Calu3 (cell line): ENCODE measurements at places on chromosomes 16 and 17. TPM values are rescaled to one million over a fixed set of nuclear protein-coding genes. Genes with fewer than 3 reads are reported as not detected.

GRCh38 chr16:71848622-71849021 lies 2.8 kb downstream of the ATXN1L start:
- H3K27ac ChIP-seq, result no peak overlapping the region
- no peak for DNase-seq
- H3K36me3 ChIP-seq, result peaks cover 66% of the 10 kb centered on the region
- peaks cover 27% of the 10 kb centered on the region for H3K4me1 ChIP-seq

GRCh38 chr17:75844530-75845057 lies 390 bp upstream of the UNC13D start:
- H3K27me3 ChIP-seq, result no peaks in the 10 kb centered on the region
- DNase-seq, result peak; percentile 96
- H3K4me1 ChIP-seq, result peaks cover 18% of the 10 kb centered on the region
- H3K4me3 ChIP-seq, result peak overlapping the region; percentile 68
- H3K27ac ChIP-seq, result peak overlapping the region; percentile 94

GRCh38 chr17:35617505-35617904 lies 30.4 kb downstream of the AP2B1 start:
- H3K36me3 ChIP-seq, result peaks cover 6% of the 10 kb centered on the region
- DNase-seq, result no peak
- H3K27ac ChIP-seq, result no peak overlapping the region
- no peaks in the 10 kb centered on the region for H3K4me1 ChIP-seq

The IRF8 gene
- 5.0 and 10.5 TPM in 2 replicates for total RNA-seq

GRCh38 chr16:56258508-56259424 lies 67.5 kb downstream of the GNAO1 start:
- peaks cover 95% of the 10 kb centered on the region for H3K27me3 ChIP-seq
- no peaks in the 10 kb centered on the region for H3K4me1 ChIP-seq
- no peak for DNase-seq
- no peaks in the 10 kb centered on the region for H3K36me3 ChIP-seq
- H3K27ac ChIP-seq, result no peak overlapping the region
- H3K4me3 ChIP-seq, result no peak overlapping the region

- no peaks in the 10 kb centered on the region for H3K36me3 ChIP-seq
- H3K27me3 ChIP-seq, result no peaks in the 10 kb centered on the region
- DNase-seq, result no peak
- H3K4me1 ChIP-seq, result peaks cover 7% of the 10 kb centered on the region
Measured at GRCh38 chr17:48335146-48335784, 94.7 kb downstream of the SKAP1 start.

The SBK1 gene
- 4.4 and 4.9 TPM in 2 replicates for total RNA-seq

The SLFN5 gene
- total RNA-seq, result 104 and 141 TPM in 2 replicates

GRCh38 chr17:74466828-74467184 lies 372 bp downstream of the CD300A start:
- DNase-seq, result no peak
- H3K27me3 ChIP-seq, result peaks cover 25% of the 10 kb centered on the region
- no peak overlapping the region for H3K4me3 ChIP-seq
- H3K4me1 ChIP-seq, result no peaks in the 10 kb centered on the region
- no peak overlapping the region for H3K27ac ChIP-seq

- no peaks in the 10 kb centered on the region for H3K36me3 ChIP-seq
- no peaks in the 10 kb centered on the region for H3K4me1 ChIP-seq
- H3K27ac ChIP-seq, result no peak overlapping the region
- H3K27me3 ChIP-seq, result peaks cover 15% of the 10 kb centered on the region
- no peak for DNase-seq
Measured at GRCh38 chr16:885391-885790, 84.9 kb upstream of the GNG13 start.

The ADAD2 gene
- not detected in 2 replicates for total RNA-seq

DNA sequence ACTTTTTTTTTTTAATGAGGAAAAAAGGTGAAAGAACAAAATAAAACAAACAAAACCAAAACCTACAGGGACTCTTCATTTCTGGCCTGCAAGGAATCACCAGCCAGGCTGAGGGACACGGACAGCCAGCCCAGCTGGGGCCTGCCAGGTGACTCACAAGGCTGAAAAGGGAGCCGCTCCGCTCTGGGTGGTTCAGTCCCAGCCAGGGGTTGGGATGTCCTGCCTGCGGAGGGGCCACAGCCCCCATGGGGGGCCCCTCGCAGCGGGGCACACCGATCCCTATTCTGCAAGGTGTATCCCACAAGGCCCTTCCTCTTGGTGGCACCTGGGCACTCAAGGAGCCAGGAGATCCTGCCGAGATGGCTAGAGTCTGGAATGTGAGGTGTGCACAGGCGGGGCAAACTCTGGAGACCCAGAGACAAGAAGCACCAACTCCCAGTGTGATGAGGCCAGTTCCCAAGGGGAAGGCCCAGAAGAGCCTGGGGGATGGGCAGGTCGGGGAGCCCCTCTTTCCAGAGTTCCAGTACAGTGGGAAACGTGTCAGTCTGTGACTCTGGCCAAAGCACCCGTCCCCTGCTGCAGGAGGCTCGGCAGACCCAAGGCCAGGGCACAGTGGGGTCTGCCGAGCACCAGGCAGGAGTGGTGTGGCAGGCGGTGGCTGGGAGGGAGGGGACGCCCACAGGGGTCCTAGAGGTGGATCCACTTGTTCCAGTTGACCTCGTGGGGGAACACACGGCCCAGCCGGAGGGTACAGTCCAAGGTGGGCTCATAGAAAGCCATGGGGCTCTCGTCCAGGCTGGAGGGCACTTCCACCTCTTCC lies 58.9 kb downstream of the IL21R start:
- no peak overlapping the region for H3K27ac ChIP-seq
- no peak for DNase-seq

The HP gene
- total RNA-seq, result not detected in 2 replicates

- DNase-seq, result peak; percentile 61
- no peaks in the 10 kb centered on the region for H3K27me3 ChIP-seq
- peaks cover 4% of the 10 kb centered on the region for H3K36me3 ChIP-seq
Measured at GRCh38 chr17:10114931-10115535, 83.4 kb downstream of the GAS7 start.

The MT1M gene
- not detected in 2 replicates for total RNA-seq

The FBXL16 gene
- 1.3 and 4.6 TPM in 2 replicates for total RNA-seq

The NUDT7 gene
- 6.1 and 7.2 TPM in 2 replicates for total RNA-seq

- H3K4me1 ChIP-seq, result no peaks in the 10 kb centered on the region
- H3K4me3 ChIP-seq, result no peak overlapping the region
- H3K27me3 ChIP-seq, result no peaks in the 10 kb centered on the region
Measured at GRCh38 chr17:206941-207560, 25.6 kb upstream of the DOC2B start.

- H3K27me3 ChIP-seq, result no peaks in the 10 kb centered on the region
- no peaks in the 10 kb centered on the region for H3K36me3 ChIP-seq
- no peaks in the 10 kb centered on the region for H3K4me1 ChIP-seq
- no peak for DNase-seq
Measured at GRCh38 chr17:13378361-13378760, 223.4 kb downstream of the HS3ST3A1 start.

DNA sequence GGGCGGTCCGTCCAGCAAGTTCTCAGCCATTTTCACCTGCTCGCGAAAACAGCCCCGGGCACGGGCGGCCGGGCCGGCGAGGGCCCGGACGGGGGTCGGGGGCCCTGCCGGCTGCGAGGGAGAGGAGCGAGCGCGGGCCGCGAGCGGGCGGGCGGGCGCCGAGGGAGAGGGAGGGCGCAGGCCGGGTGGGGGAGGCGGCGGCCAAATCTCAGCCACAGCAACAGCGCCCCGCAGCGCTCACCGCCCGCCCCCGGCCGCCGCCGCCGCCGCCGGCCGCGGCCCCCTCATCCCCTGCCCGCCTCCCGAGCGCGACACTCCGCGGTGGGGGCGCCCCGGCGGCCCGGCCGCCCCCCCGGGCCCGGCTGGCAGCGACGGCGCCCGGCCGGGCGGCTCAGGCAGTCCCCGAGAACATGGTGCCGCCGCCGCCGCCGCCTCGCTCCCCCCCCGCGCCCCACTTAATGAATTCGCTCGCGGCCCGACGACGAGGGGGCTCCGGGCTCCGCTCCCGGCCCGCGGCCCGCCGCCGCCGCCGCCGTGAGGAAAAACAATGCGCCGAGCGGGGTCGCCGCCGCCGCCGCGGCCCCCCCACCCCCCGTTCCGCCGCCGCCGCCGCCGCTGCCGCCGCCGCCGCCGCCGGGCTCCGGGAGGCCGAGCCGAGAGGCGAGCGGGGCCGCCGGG lies 487 bp downstream of the CREBBP start:
- peaks cover 36% of the 10 kb centered on the region for H3K4me1 ChIP-seq
- H3K4me3 ChIP-seq, result peak overlapping the region; percentile 88
- H3K27ac ChIP-seq, result no peak overlapping the region
- H3K36me3 ChIP-seq, result peaks cover 45% of the 10 kb centered on the region

DNA sequence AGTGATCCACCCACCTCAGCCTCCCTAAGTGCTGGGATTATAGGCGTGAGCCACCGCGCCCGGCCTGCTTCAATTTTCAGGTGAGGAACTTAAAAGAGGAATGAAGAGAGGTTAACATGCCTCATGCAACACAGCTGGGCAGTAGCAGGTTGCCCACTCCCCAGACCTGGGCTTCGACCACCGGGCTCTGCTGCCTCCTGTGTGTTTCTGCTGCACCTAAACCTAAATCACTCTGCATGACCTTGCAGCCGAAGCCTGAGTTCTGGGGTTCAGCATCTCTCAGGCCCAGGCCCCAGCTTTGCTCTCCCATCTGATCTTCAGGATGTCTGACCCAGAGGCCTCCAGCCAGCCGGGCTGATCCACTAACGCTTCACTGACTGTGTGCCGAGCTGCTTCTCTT lies 112.6 kb downstream of the OR1D5 start:
- H3K27ac ChIP-seq, result no peak overlapping the region
- H3K27me3 ChIP-seq, result no peaks in the 10 kb centered on the region
- H3K4me3 ChIP-seq, result no peak overlapping the region

DNA sequence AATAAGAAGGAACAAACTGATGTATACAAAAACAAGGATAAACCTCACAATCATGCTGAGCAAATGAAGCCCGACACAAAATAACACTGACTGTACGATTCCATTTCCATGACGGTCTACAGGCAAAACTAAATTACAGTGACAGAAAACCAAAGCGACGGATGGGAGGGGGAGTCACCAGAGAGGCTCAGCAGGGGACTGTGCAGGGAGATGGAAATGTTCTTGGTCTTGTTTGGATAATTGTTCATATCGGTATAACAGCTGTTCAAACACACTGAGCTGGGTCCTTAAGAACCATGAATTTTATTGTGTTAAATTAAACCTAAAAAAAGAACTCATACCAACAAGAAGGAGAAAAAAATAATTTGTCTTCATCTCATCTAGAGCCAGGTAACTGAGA lies 97.8 kb downstream of the NXN start:
- H3K4me3 ChIP-seq, result no peak overlapping the region
- no peak for DNase-seq
- H3K4me1 ChIP-seq, result no peaks in the 10 kb centered on the region
- no peaks in the 10 kb centered on the region for H3K36me3 ChIP-seq

The ZNF23 gene
- total RNA-seq, result 13.3 and 13.9 TPM in 2 replicates
